ENCODE measurements at places on chromosomes 16 and 17.

DNA sequence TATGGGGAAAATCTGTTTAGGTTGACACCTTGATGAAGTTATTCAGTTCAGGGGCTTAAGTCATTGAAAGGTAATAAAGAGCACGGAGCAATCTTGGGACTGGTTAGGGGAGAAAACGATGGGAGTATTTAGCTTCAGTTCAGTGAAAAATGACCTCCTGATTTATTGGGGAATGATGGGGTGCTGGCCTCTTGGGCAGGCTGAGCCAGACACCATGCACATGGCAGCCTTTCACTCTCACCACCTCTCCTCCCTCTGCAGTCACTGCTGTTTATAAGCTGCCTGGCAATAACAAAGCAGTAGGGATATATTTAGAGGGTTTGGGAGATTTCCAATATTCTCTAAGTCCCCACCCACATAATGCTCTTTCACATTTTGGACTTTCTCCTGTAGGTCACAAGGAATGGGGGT lies 140.5 kb upstream of the HS3ST2 start:
- DNase-seq = no peak

GRCh38 chr17:74431568-74432423 lies at the start of gene GPRC5C:
GPRC5C (plus strand) TSS chr17:74432088; CDS start chr17:74439777, 7,689 bp downstream.
- DNase-seq = peak; percentile 85

GRCh38 chr16:5504064-5504781 lies 406.6 kb upstream of the EEF2KMT start:
- no peak for DNase-seq

- DNase-seq = peak; percentile 92
Measured at GRCh38 chr17:40122999-40123810, 1.4 kb downstream of the MSL1 start.

GRCh38 chr17:54408731-54409130 lies 491.9 kb upstream of the TOM1L1 start:
- no peak for DNase-seq

DNA sequence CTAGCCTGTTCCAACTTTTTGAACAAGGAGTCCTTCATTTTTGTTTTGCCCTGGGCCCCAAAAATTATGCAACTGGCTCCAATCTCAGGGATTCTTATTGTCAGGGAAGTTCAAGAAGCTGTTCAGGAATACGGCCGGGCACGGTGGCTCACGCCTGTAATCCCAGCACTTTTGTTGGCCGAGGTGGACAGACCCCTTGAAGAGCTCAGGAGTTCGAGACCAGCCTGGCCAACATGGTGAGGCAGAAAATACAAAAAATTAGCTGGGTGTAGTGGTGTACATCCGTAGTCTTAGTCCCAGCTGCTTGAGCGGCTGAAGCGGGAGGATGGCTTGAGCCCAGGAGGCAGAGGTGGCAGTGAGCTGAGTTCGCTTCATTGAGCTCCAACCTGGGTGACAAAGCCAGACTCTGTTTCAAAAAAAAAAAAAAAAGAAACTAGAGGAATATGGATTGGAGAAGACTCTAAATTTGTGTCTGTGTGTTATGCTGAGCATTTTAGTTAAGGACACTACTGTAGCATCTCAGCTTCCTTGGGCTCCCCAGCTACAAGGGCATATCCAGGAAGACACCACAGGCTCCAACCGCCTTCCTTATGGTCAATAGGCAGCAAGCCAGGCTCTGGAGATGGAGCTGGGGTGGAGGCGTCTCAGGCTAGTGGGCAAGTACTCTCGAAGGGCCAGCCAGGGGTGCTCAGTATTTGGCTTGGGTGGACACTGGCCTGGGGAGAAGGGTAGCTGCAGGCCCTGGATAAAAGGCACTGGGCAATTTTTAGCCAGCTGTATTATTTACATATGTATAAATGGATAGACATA lies 56.8 kb upstream of the CREBBP start:
- no peak for DNase-seq

GRCh38 chr16:72995151-72995881 lies 52.6 kb downstream of the ZFHX3 start:
- peak; percentile 71 for DNase-seq

GRCh38 chr16:90018652-90019542 lies at the start of gene DBNDD1:
DBNDD1 (minus strand) TSS chr16:90019456; CDS start chr16:90019341, 115 bp downstream.
- DNase-seq = peak; percentile 65

GRCh38 chr17:2064147-2064489 lies 9.2 kb downstream of the HIC1 start:
- DNase-seq = no peak

- no peak for DNase-seq
Measured at GRCh38 chr16:51989637-51990230, 557.2 kb downstream of the TOX3 start.

DNA sequence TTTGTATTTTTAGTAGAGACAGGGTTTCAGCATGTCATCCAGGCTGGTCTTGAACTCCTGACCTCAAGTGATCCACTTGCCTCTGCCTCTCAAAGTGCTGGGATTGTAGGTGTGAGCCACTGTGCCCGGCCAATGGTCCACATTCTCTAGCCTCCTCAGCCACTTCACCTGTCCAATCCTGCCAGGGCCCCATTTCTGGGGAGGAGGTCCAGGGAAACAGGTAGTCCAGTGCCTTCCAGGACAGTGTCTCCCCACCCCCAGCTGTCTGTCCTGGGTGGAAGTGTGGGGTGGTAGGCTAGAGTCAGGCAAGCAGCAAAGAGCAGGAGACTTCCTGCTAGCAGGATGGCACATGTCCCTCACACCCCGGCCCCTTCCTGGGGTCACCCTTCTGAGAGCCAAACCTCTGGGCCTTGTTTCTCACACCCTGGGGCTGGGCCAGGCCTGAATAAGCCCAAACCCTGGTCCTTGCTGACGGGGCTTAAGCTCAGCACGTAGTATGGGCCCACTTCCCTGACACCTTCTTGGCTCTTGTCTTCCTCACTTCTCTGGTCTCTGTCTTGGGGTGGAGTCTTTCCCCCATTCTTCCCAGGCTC lies 5.0 kb downstream of the FHOD1 start:
- no peak for DNase-seq

- no peak for DNase-seq
Measured at GRCh38 chr17:64148017-64148631, 18.2 kb upstream of the ERN1 start.

DNA sequence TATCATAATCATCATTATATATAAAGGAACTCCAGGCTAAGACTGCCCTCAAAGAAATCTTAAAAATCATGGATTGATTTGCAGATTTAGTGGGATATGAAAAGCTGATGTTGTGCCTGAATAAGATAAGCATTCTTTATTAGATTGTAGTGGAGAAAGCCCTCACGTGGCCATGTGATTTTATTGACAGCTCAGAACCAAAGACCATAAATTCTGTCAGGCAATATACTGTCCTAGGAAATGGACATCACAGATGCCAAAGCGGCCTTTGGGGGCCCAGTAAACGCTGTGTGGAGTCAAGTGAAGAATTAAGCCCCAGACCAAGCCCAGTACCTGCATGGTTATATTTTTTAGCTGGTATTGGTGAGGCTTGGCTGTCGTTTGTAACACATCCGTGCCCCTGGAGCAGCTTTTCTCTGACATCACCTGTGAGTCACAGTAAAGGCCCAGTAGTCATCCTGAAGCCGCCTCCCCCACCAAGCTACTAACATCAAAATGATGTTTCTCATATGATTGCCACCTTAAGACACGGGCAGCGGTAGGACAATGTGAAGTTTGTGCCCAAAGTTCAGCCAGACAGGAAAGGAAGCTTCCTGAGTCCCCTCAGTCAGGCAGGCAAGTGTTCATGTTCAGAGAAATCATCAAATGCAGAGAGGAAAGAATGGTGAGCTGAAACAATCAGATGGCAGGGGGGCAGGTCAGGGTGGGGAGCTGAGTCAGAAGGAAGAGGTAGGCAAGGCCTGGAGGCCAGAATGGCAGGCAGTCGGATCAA lies 209.4 kb downstream of the IRX3 start:
- peak; percentile 73 for DNase-seq

- no peak for DNase-seq
Measured at GRCh38 chr17:67712375-67712774, 5.4 kb upstream of the NOL11 start.

DNA sequence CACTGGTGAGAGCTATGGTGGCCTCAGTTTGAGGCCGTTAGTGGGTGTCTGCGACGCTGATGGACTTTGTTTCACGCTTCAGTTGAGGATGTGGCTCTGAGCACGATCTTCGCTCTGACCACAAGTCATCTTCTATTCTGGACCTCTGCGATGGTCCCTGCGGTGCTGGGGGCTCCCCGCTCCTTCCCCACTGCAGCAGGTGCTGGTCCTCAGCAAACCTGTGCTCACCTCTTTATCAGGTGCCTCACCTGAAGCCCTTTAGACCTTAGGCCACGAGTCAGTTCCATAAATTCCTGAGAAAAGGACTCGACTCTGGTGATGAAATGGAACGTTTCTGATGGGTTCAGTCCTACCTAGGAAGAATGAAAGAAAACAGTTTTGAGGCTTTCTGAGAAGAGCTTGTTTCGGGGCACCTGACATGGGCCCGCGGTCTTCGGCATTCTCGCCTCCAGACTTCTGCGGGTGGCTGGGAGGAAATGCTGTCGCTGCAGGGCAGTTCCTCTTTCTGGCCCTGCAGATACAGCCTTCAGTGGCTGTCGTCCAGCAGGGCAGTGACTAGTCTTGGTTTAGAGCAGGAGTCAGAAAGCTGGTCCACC lies 4.7 kb downstream of the KCTD5 start:
- DNase-seq = no peak

DNA sequence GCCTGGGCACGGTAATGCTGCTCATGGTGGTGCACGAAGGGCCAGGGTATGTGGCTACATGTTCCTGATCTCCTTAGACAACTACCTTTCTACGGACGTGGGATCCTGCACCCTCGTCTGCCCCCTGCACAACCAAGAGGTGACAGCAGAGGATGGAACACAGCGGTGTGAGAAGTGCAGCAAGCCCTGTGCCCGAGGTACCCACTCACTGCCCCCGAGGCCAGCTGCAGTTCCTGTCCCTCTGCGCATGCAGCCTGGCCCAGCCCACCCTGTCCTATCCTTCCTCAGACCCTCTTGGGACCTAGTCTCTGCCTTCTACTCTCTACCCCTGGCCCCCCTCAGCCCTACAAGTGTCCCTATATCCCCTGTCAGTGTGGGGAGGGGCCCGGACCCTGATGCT lies 12.0 kb downstream of the ERBB2 start:
- DNase-seq = no peak

GRCh38 chr16:82755570-82756282 lies 129.0 kb downstream of the CDH13 start:
- no peak for DNase-seq

DNA sequence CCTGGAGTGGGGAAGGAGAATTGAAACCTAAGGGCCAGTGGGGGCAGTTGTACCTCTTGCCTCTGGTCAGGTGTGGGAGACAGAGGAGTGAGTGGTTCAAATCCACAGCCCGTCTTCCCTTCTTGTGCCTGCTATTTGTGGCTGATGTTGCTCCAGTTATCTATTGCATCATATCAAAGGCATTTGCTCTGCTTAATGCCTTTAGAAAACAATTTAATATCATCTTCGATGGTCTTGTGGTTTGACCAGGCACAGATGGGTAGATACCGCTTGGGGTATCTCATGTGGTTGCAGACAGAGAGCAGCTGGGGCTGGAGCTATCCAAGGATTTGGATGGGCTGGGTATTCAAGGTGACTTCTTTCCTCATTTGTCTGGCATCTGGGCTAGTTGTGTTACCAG lies 376.1 kb upstream of the RBFOX1 start:
- no peak for DNase-seq

GRCh38 chr17:76368545-76368944 lies 14.8 kb upstream of the PRPSAP1 start:
- DNase-seq = peak; percentile 80

- DNase-seq = no peak
Measured at GRCh38 chr17:48912476-48912875, 4.3 kb downstream of the UBE2Z start.

GRCh38 chr17:1201132-1201702 lies 21.4 kb upstream of the ABR start:
- DNase-seq = peak; percentile 4

GRCh38 chr17:63954402-63955063 lies 18.2 kb downstream of the SCN4A start:
- no peak for DNase-seq

DNA sequence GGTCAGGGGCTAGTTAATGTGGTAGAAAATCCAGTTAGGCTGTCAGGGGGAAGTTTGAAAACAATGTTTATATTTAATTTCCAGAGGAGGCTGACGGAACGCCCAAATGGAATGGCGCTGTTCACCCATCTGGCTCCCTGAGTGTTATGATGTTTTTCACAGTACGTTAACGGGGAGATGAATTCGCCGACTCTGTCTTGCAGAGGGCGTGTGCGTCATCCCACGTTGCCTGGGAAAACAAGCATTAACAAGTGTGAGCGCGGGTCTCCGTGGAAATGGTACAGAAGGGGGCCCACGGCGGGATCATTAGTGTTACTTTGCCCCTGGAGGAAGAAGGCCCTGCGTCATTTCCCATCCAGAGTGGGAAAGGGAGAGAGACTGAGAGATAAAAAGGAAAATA lies 29.6 kb downstream of the RGS9 start:
- peak; percentile 26 for DNase-seq

- no peak for DNase-seq
Measured at GRCh38 chr16:73306901-73307413, 259.0 kb upstream of the ZFHX3 start.

- DNase-seq = no peak
Measured at GRCh38 chr16:77213542-77214106, 14.4 kb downstream of the SYCE1L start.

- peak; percentile 27 for DNase-seq
Measured at GRCh38 chr17:40841246-40841645, 18.8 kb upstream of the KRT10 start.

DNA sequence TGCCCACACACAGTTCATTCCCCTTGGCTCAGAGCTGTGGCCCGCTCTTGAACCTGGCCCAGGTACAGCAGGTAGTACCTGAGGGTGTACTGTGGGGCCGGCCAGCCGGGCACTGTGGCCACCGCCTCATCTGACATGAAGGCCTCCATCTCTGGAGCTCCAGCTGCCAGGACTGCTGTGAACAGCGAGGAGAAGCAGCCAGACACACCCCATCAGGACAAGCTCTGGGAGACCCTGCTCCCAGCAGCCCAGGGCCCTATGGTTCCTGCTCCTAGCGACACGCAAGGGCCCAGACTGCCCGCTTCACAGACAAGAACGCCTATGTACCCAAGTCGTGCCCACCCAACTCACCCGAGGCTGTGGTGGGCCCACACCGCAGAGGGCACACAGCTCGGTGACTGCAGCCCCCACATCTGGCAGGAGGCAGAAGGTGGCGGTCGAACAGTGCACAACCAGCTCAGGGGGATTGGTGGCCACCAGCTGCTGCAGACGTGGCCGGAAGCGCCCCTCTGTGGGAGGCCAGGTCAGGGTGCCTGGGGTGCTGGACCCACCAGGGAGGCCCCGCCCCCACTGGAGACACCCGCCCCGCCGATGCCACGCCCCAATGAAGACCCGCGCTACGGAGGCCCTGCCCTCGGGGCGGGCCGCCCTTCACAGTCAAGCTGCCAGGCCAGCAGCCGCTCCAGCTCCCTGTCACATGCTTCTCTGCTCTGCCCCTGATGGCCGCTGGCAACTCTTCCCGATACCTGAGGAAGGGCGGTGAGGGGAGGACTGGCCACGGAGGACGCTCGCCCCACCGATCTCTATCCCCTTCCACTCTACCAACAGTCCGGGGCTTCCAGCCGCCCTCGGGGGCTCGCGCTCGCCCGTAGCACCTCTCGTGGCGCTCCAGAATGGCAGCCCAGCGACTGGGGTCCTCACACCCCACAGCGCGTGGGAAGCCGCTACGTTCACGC lies 1.1 kb upstream of the STUB1 start:
- DNase-seq = peak; percentile 88

GRCh38 chr17:6420173-6420641 lies 14.7 kb downstream of the AIPL1 start:
- no peak for DNase-seq

GRCh38 chr17:34377078-34377823 lies 14.2 kb upstream of the CCL1 start:
- no peak for DNase-seq

- DNase-seq = no peak
Measured at GRCh38 chr17:5000237-5000639, 2.5 kb downstream of the KIF1C start.
